ENCODE measurements at places on chromosomes 13 and 19. TPM values are rescaled to one million over a fixed set of nuclear protein-coding genes. Genes with fewer than 3 reads are reported as not detected.

DNA sequence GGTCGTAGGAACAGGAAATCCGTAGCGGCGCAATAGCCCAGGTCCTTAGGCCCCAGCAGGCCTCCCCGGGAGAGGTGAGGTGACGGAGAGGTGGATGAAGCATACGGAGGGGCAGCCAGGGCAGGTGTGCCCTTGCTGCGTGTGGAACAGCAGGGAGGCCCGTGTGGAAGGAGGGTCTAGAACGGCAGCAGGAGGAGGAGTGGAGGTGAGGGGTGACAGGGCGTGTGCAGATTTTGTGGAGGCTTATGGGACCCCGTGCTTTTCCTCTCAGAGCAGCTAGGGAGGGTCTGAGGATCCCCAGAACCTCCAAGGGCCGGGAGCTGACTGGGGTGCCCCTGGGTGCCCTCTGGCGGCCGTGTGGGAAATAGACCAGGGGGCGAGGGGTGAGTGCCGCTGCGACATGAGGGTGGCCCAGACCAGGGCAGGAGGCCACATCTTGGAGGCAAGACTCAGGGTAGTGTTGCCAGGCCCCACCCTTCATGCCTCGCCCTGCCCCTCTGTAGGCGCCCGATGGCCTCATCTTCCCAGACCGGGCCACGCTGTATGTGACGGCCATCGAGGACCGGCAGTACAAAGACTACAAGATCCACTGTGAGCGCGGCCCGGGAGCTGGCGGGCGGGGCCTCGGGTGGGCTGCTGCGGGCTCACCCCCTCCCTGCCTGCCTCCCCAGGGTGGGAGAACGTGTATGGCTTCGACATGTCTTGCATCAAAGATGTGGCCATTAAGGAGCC lies 5.0 kb upstream of the ADM5 start:
- no peak for DNase-seq
- H3K4me1 ChIP-seq = peaks cover 13% of the 10 kb centered on the region
- no peak overlapping the region for H3K27ac ChIP-seq
- H3K4me3 ChIP-seq = no peak overlapping the region

GRCh38 chr13:72384879-72385278 lies 342.6 kb downstream of the MZT1 start:
- H3K27ac ChIP-seq = no peak overlapping the region
- H3K4me3 ChIP-seq = no peak overlapping the region
- no peak for DNase-seq
- H3K36me3 ChIP-seq = no peaks in the 10 kb centered on the region
- H3K27me3 ChIP-seq = no peaks in the 10 kb centered on the region

DNA sequence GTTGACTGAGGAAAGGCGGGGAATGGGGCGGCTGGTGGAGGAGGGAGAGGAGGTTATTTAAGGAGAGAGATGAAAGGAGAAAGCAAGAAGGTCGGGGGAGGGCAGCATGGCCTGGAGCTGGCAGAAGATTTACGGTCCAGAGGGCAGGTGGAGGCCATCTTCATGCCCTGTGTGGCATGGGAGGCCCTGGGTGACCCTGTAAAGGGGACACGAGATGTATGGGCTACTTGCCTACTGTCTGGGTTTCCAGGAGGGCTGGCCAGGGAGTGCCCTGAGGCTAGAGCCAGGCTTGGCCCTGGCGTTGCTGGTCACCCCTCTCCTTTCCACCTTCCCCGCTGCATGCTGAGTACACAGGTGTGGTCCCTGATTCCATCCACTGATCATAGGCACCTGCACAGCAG lies 6.1 kb downstream of the WTIP start:
- DNase-seq = no peak
- H3K4me3 ChIP-seq = no peak overlapping the region
- peaks cover 14% of the 10 kb centered on the region for H3K36me3 ChIP-seq
- H3K4me1 ChIP-seq = peaks cover 43% of the 10 kb centered on the region
- no peaks in the 10 kb centered on the region for H3K27me3 ChIP-seq
- H3K27ac ChIP-seq = no peak overlapping the region

- no peaks in the 10 kb centered on the region for H3K4me1 ChIP-seq
- no peak overlapping the region for H3K27ac ChIP-seq
- no peaks in the 10 kb centered on the region for H3K36me3 ChIP-seq
Measured at GRCh38 chr13:31591642-31592233, 147.6 kb upstream of the RXFP2 start.

DNA sequence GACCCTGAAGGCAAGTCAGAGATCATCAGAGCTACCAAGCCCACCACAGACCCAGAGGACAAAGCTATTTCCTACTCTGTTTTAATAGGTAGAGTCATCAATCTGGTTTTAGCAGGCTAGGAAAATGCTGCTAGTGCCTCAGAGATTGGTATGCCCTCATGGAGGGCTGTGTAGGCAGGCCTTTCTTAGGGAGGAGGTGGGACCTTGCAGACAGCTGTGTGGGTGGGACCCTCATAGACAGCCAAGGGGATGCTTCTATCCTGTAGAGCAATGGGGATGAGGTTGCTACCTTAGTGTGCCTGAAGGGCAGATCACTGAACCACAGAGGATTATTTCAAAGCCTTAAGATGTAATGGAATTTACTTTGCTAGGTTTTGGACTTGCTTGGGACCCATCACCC lies 534.9 kb upstream of the KLF12 start:
- H3K27me3 ChIP-seq = no peaks in the 10 kb centered on the region
- no peaks in the 10 kb centered on the region for H3K36me3 ChIP-seq
- H3K4me3 ChIP-seq = no peak overlapping the region
- no peaks in the 10 kb centered on the region for H3K4me1 ChIP-seq
- no peak for DNase-seq

GRCh38 chr13:88086577-88086976 lies 415.4 kb downstream of the SLITRK5 start:
- no peaks in the 10 kb centered on the region for H3K27me3 ChIP-seq
- H3K4me3 ChIP-seq = no peak overlapping the region
- no peaks in the 10 kb centered on the region for H3K4me1 ChIP-seq
- H3K27ac ChIP-seq = no peak overlapping the region
- DNase-seq = no peak
- no peaks in the 10 kb centered on the region for H3K36me3 ChIP-seq

CEACAM8 gene
- not detected for total RNA-seq

All from thoracic aorta (tissue), 2 donors.